Occipital lobe (tissue), 3 donors: ENCODE measurements at places on chromosomes 1 and 21. TPM values are rescaled to one million over a fixed set of nuclear protein-coding genes. Genes with fewer than 3 reads are reported as not detected.

- DNase-seq = no peak
Measured at GRCh38 chr1:38207906-38208305, 161.3 kb upstream of the POU3F1 start.

- no peak for DNase-seq
Measured at GRCh38 chr1:217153361-217153760, 430.1 kb upstream of the ESRRG start.

- no peak for DNase-seq
Measured at GRCh38 chr1:160161965-160162705, 10.7 kb downstream of the ATP1A4 start.

DNA sequence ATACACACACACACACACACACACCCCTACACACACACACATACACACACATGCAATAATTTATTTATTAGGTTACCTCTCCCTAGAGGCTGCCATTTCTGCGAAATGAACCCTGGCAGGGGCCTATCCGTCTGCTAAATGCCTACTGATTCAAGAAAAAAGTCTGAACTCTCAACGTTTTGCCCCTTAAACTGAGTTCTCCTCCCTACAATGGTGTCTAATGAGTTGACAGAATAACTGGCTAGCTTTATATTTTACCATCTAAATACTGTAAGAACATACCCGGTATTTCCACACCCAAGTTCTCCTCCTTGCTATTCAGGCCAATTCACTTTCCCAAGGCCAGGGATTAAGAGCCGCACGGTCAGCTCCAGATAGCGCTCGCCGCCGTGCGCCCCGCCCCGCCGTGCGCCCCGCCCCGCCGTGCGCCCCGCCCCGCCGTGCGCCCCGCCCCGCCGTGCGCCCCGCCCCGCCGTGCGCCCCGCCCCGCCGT, 339 bp upstream of the RNPC3 start:
- no peak for DNase-seq

- DNase-seq = no peak
Measured at GRCh38 chr1:117260761-117261423, 50.2 kb upstream of the VTCN1 start.

ALDH4A1 gene
- total RNA-seq = 6.4 TPM

LY9 gene
- not detected for total RNA-seq

COL11A1 gene
- total RNA-seq = 45.9 TPM
